ENCODE measurements at places on chromosomes 12 and 14. TPM values are rescaled to one million over a fixed set of nuclear protein-coding genes. Genes with fewer than 3 reads are reported as not detected.

DNA sequence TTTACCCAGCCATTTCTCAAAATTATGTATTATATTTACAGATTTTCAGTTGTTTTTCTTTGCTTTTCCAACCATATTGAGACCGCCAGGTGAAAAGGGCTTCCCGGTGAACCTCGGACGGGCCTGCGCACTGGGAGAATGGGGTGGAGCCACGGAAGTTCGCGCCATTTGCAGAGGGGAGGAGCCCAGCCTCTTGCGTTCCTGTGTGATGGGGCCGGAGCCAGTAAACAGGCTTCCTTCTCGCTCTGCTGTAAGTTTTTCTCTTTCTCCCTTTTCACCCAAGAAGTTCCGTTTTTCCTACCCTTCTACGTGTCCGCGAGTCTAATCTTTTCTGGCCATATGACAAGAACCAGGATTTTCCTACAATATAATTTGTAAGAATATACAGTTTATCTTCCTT lies 1108.8 kb upstream of the SEL1L start:
- DNase-seq: no peak

GRCh38 chr14:102194856-102195255 lies 55.2 kb downstream of the WDR20 start:
- no peak for DNase-seq

DNA sequence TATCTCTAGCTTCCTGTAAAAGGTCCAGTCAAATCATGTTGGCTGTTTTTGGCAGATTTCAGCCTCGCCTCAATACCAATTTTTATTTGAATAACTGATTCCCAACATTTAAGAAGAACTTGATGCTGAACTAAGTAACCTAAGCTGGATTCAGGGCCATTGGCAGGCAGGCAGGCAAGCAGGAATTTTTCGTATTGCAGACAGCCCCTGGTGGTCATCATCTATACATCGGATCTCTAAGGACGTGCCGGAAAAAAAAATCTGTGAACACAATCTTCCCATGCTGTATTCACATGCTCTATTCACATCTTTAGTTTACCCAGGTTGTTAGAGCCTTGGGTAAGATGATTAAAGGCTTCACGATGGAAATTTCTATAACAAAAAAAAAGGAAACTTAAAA lies 7.0 kb downstream of the VCPKMT start:
- DNase-seq: no peak

DNA sequence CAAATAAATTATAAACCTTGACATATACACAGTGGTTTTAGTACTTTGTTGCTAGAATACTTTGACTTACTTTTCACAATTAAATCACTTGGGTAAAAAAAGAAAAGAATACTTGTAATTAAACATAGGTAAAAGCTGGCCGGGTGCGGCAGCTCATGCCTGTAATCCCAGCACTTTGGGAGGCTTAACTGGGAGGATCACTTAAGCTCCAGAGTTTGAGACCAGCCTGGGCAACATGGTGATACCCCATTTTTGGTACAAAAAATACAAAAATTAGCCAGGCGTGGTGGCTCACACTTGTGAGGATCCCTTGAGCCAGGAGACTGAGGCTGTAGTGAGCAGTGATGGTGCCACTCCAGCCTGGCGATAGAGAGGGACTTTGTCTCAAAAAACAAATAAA lies 7.8 kb downstream of the STX2 start:
- DNase-seq: no peak

TPH2 gene
- under 0.01 TPM for total RNA-seq

KLRC1 gene
- total RNA-seq: not detected

All from osteoblast (primary cell).